ENCODE measurements at places on chromosomes 5 and 9. TPM values are rescaled to one million over a fixed set of nuclear protein-coding genes. Genes with fewer than 3 reads are reported as not detected.

Gene HTR4
- not detected for total RNA-seq

Gene C9orf40
- 2.0 TPM for total RNA-seq

Gene SPACA9
- 0.75 TPM for total RNA-seq

Gene ARID3C
- 8.8 TPM for total RNA-seq

Gene CBY3
- not detected for total RNA-seq

Gene IFNA2
- not detected for total RNA-seq

GRCh38 chr5:57895766-57896165 is 413.2 kb upstream of the ACTBL2 start:
- no peak for DNase-seq

GRCh38 chr5:124394700-124395245 is 351.7 kb downstream of the ZNF608 start:
- DNase-seq = no peak

- DNase-seq = no peak
These were observed 62.0 kb upstream of the PHF24 start for GRCh38 chr9:34896112-34896511.

GRCh38 chr9:87065981-87066380 is 118.7 kb upstream of the GAS1 start:
- no peak for DNase-seq

DNA sequence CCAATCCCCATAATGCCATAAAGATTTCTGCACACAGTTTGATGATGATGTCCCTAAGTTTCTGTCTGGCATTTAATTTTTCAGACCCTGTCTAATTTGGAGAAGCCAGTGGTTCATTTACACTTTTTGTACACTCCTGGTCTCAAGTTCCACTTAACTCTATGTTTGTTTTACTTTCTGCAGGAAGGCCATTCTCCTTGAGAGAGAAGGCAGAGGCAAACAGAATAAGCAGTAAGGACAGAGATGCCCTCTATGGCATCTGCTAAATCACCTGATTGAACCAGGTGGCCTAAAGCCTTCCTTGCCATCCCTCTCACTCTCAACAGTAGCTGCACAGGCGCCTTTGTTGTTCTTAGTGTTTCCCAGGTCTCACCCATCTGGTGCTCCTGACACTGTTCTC is 86.1 kb upstream of the LRRTM2 start:
- DNase-seq = no peak

GRCh38 chr5:82859451-82860140 is 217.6 kb downstream of the TMEM167A start:
- no peak for DNase-seq
